ENCODE measurements at places on chromosomes 12 and 14. TPM values are rescaled to one million over a fixed set of nuclear protein-coding genes. Genes with fewer than 3 reads are reported as not detected.

RFX4 gene
- not detected for polyA plus RNA-seq

CCDC177 gene
- polyA plus RNA-seq: not detected

P2RX7 gene
- polyA plus RNA-seq: 2.2 TPM

PRIMA1 gene
- 0.37 TPM for polyA plus RNA-seq

SDSL gene
- polyA plus RNA-seq: 5.5 TPM

STRN3 gene
- polyA plus RNA-seq: 42.9 TPM

DEPDC4 gene
- 8.6 TPM for polyA plus RNA-seq

FAM234B gene
- 8.7 TPM for polyA plus RNA-seq

SLC41A2 gene
- polyA plus RNA-seq: 2.6 TPM

ABCD4 gene
- 135 TPM for polyA plus RNA-seq

KERA gene
- 0.15 TPM for polyA plus RNA-seq

CLEC4C gene
- 0.18 TPM for polyA plus RNA-seq

SSPN gene
- 14.7 TPM for polyA plus RNA-seq

PARP2 gene
- polyA plus RNA-seq: 50.3 TPM

Data from right lung (tissue), 10 donors.